ENCODE measurements at places on chromosomes 3 and 15. TPM values are rescaled to one million over a fixed set of nuclear protein-coding genes. Genes with fewer than 3 reads are reported as not detected.

GALNT15 gene
- 6.6 TPM for total RNA-seq

DAZL gene
- total RNA-seq, result not detected

C3orf38 gene
- 12.6 TPM for total RNA-seq

MEIS2 gene
- 36.0 TPM for total RNA-seq

ITIH4 gene
- 5.0 TPM for total RNA-seq

SOX14 gene
- not detected for total RNA-seq

RRP9 gene
- 8.6 TPM for total RNA-seq

ALG1L2 gene
- total RNA-seq, result not detected

GASK1A gene
- 1.6 TPM for total RNA-seq

PIGZ gene
- total RNA-seq, result 3.7 TPM

CGGBP1 gene
- 48.5 TPM for total RNA-seq

TRH gene
- total RNA-seq, result not detected

All from left ventricle myocardium inferior (tissue), 1 donor.